ENCODE measurements at places on chromosomes 1 and 21.

DNA sequence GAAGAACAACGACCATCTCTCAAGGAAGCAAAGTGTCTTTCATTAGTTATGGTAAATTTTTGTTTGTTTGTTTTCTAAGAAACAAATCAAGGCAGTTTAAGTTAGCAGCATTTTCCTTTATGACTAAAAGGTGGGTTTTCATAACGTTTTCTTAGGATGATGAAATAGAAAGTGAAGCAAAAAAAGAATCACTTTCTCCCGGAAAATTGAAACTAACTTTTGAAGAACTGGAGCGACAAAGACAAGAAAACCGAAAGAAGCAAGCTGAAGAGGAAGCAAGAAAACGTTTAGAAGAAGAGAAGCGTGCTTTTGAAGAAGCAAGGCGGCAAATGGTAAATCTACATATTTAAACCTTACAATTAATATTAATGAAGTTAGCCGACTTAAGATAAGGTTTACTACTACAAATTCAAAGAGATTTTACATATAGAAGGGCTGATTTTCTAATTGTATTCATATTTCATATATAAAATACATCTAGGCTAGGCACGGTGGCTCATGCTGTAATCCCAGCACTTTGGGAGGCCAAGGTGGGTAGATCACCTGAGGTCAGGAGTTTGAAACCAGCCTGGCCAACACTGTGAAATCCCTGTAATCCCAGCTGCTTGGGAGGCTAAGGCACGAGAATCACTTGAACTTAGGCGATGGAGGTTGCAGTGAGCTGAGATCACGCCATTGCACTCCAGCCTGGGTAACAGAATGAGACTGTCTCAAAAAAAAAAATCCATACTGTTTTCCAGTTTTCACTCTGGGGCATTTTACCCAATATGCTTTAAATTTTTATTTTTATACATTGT, 38.3 kb downstream of the NEXN start:
- no peak for DNase-seq

DNA sequence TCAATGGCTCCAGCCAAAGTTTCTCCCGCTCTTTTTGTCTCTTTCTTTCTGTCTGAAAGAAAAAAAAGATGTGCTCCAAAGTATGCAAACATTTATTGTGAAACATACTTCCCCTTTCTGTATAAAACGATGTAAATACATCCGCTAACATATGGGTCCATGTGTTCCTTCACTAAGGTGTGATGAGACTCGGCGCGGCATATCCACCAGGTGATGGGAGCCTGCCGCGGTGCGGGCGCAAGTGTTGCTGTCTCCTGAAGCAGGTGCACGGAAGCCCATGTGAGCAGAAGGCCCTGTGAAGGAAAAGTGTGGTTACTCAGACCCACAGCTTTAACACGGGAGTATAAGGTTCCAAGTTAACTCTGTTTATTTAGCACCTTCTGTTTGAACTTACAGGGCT, 466.6 kb upstream of the C1orf87 start:
- DNase-seq = no peak

- DNase-seq = no peak
These were observed 138.6 kb upstream of the JUN start for GRCh38 chr1:58922302-58923089.

GRCh38 chr1:115065021-115065420, 24.3 kb downstream of the TSPAN2 start:
- DNase-seq = no peak

DNA sequence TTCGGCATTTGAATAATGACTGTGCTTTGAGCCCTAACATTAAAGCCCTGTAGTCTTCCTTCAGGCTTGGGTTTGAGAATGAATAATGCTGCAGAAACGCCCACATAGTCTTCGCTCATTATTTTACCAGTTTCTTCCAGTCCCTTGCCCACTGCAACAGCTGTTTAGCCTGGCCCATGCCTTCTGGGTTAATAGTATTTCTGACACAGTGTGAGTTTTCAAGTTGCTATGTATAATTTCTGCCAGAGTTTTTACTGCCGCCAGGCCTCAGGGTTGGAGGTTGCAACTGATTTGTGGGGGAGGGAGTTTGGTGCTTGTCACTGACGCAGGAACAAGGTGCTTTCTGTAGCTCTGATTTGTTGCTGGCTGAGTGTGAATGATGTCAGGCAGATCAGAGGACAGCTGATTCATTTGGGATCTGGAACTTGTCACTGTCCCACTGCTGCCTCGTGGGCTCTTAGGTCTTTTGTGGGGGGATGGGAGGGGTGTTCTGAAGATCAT, 109.8 kb downstream of the MAST2 start:
- DNase-seq = no peak

DNA sequence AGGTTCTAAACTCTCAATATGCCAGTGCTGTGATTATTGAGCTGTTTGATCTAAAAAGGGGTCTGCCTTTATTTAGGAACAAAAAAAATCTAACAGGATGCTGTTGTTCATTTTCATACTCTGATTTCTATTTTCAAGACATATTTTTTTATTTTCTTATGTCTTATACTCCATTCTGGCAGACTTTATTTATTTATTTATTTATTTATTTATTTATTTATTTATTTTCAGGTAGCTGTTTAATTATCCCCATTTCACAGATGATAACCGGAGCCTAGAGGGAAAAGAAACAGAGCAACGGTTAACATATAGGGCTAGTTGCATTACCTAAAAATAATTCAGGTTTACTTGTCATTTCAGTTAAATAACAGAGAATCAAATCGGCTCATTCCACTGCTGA, 174.4 kb downstream of the CENPF start:
- no peak for DNase-seq

GRCh38 chr21:29033301-29033700, 8.8 kb downstream of the USP16 start:
- no peak for DNase-seq

DNA sequence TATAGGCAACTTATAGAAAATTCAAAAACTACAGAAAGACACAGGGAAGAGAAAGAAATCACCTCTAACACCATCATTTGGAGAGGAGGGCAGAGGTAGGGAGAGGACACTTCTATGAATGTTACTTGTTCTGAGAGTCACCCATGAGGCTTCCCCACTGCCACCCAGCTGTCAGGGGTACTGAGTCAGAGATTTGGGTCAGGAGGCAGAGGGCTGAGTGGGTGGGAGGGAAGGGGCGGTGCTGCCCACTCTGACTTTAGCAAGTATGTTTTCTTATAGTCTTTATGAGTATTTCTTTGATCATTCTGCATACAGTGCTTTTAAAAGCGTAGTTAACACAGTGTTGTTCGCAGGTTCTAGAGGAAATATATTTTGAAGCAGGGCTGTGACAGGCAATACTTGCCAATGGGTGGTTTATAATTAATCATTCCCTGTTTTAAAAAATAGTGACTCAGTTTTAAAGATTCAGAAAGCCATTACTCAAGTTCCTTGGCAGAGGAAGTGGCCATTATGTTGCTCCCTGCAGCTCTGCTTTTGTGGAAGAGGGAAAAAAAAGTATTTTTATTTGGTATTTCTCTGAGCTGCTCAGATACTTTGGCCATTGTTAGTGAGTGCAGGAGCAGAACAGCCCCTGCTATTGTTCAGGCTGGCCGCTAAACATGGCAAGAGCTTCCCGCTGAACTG, 18.3 kb downstream of the IL6R start:
- no peak for DNase-seq

DNA sequence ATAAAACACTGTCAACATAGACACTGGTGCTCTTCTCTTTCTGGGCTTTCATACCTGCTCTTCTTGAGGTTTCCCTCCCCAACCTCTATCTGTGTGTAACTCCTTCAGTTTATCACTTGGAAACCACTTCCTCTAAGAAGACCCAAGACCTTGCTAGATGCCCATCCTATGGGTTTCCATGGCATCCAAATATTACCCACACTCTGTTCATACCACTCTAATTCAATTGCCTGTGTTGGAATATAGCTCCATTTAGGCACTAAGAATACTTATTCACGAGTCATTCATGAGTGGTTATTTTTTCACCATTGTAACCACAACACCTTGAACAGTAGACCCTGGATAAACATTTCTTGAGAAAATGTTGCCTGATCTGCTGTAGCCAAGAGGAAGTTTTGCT, 231.1 kb upstream of the SGIP1 start:
- DNase-seq = no peak

DNA sequence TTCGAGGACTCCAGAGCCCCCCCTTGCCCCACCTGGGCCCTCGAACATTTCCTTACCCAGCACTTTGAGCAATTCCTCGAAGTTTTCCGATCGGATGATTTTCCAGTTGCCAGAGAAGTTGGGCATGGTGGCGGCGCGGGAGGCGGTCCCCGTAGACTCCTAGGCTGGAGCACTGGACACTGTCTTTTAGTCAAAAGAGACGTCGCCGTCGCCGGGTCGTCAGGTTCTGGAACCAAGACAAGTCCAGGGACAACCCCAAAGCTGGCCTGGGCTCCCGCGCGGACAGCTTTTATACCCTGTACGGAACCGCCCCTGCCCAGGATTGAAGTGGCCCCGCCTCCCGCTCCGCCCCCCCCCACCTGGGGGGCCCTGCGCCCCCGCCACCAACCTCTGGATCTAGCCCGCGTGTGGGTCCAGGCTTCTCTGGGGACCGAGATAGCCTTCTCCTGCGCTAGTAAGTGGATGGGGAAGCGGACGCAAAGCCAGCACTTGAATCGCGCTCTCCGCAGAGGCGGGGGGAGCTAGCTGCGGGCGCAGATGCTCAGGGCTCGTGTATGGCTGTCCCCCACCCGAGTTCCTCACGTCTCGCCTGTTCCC, at the start of gene CRABP2:
Gene CRABP2, minus strand, starts transcription at position 263 of the 597 bp plus-strand sequence. Its CDS starts 137 bp downstream, at position 126.
- DNase-seq = peak; percentile 83
